ENCODE measurements at places on chromosomes 3 and 15.
A peak's percentile ranks its signal among the peaks of the same experiment; 100 is the strongest.

- DNase-seq = no peak
These were observed 8.4 kb downstream of the PIGB start for GRCh38 chr15:55327387-55327786.

- DNase-seq = no peak
These were observed 5.2 kb upstream of the NCKIPSD start for GRCh38 chr3:48690846-48691458.

- DNase-seq = no peak
These were observed 56.7 kb upstream of the PRR23C start for GRCh38 chr3:139101396-139101795.

- DNase-seq = no peak
These were observed 91.6 kb downstream of the NR2F2 start for GRCh38 chr15:96422125-96422524.

GRCh38 chr3:66299891-66300290 is 79.1 kb downstream of the SLC25A26 start:
- no peak for DNase-seq

GRCh38 chr15:50513001-50513400 is 33.5 kb downstream of the USP50 start:
- no peak for DNase-seq

- DNase-seq = no peak
These were observed 43.6 kb downstream of the C3orf20 start for GRCh38 chr3:14718539-14718938.

GRCh38 chr3:71487418-71487817 is 96.1 kb downstream of the FOXP1 start:
- no peak for DNase-seq

DNA sequence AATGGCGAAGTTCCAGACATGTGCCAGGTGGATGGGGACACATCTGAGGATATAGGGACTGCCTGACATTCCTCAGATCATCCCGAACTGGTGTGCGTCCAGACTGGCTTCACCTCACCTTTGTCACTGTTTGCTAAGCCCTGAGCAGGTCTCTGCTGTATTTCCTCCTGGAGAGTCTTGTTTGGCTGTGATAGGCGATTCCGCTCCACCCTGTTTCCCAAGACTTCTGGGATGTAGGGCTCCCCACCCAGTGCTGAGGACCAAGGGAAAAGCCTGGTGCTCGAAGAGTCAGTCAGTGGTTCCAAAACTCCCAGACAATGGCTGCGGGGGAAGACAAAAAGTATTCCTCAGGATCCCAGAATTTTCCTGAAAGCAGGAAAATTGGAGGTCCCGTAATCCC is 11.1 kb upstream of the FURIN start:
- DNase-seq = no peak

DNA sequence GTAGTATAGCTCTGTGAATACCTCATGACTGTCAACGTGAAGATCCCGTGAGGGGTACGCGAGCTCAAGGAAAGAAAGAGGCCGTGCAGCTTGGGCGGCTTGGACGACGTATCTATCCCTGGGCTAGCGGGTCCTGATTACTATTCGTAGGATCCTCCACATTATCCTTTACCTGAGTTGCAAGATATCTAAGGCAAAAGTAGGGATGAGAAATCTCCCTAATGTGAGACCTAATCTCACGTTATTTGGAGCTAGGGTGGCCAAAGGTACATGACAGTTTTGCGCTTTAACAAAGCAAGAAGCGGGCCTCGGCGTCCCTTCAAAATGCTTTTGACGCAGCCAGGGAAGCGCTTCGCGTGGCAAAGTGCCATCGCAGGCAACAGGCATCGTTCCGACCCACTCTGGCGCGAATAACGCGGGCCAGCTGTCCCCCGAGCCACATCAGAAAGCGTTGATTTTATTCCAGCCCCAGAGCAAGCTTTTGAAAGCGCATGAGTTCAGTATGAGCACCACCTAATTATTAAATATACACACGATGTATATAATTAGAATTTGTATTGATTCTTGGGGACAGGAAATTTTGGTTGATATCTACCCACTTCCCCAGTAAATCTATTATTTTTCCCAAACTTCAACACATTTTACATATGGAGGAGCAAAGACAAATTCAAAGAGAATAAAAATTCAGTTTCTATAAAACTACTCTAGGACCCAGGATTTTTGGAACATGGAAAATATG is 2.5 kb upstream of the EOMES start:
- no peak for DNase-seq

DNA sequence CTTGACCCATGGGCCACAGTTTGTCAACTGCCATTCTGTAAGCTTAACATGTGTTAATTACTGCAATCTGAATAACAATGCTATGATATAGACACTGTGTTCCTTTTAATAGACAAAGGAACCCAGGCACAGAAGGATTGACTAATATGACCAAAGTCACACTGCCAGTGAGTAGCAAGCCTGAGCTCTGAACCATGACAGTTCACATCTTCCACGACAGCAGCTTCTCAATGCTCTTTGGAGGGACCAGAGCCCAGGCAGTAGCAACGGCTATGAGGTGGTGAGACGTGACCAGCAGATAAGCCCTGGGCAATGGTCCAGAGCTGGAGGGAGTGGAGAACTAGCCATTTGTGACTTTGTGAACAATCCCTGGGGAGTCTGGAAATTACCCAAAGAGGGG is 19.4 kb downstream of the CA12 start:
- DNase-seq = no peak

- DNase-seq = no peak
These were observed 423.6 kb downstream of the OTOL1 start for GRCh38 chr3:161920196-161920595.

- DNase-seq = no peak
These were observed 35.0 kb upstream of the CAPN7 start for GRCh38 chr3:15171096-15171495.

DNA sequence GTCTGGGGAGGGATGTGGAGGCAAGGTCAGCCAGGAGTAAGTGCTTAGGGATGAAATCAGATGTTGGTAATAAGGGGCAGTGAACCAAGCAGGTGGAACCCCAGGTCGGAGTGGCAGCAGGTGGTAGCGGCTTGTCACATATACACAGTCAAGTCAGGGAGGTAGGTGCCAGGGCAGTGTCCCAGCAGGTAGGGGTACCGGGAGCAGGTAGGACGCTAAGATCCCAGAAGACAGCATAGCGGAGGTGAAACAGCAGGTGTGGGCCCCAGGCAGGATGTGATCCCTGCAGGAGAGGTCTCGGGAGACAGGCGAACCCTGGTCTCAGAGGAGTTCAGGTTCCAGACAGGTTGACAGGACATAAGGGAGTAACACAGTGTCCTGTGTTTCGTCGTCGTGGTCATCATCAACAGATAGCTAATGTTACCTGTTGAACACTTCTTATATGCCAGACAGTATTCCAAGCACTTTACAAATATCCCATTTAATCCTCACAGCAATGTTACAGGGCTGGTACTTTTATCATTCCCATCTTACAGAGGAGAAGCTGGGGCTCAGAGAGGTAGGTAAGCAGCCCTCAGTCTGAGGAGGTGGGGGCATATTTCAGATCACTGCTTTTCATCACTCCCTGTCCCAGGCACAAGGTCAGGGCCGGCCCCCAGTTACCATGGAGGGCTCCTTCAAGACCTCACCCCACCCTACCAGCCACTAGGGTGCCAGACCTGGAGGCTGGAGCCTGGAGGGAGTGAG is 241.6 kb downstream of the UACA start:
- DNase-seq = no peak

GRCh38 chr3:135990903-135991302 is 25.4 kb downstream of the PPP2R3A start:
- DNase-seq = no peak

DNA sequence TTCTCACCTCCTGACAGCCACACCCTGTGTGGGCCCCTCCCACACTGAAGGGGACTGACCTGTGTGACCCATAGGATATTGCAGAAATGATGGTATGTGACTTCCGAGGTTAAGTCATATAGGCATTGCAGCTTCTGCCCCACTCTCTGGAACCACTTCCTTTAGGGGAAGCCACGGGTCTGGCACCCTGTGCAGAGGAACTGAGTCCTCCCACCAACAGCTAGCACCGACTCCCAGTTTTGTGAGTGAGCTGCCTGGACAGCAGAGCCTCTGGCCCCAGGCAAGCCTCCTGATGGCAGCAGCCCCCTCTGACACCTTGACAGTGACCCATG is 24.6 kb upstream of the SLC6A6 start:
- DNase-seq = peak; percentile 5

- DNase-seq = no peak
These were observed 454.8 kb upstream of the CBLB start for GRCh38 chr3:106323586-106323985.

GRCh38 chr15:79520654-79521053 is 88.5 kb downstream of the MINAR1 start:
- no peak for DNase-seq

GRCh38 chr3:12952343-12953200 is 111.2 kb upstream of the RPL32 start:
- DNase-seq = no peak

GRCh38 chr15:64461721-64462162 is 1.4 kb downstream of the ZNF609 start:
- DNase-seq = peak; percentile 38

DNA sequence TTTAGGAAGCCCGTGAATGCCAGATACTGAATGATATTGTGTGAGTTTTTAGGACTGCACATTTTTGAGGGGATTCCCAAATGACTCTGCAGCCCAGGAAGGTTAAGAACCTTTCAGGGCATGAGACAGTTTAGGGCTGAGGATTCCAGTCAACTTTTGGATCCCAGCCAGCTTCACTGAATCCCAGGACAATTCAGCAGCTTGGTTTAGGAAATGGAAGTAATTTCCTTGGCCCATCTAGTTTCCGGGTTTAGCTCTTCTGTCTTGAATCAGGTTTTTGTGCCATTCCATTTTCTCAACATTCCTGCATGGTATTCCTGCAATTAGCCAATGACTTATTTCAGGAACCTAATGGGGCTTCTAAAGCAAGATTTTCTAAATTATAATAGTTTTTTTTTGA is 253.9 kb downstream of the LSAMP start:
- no peak for DNase-seq

DNA sequence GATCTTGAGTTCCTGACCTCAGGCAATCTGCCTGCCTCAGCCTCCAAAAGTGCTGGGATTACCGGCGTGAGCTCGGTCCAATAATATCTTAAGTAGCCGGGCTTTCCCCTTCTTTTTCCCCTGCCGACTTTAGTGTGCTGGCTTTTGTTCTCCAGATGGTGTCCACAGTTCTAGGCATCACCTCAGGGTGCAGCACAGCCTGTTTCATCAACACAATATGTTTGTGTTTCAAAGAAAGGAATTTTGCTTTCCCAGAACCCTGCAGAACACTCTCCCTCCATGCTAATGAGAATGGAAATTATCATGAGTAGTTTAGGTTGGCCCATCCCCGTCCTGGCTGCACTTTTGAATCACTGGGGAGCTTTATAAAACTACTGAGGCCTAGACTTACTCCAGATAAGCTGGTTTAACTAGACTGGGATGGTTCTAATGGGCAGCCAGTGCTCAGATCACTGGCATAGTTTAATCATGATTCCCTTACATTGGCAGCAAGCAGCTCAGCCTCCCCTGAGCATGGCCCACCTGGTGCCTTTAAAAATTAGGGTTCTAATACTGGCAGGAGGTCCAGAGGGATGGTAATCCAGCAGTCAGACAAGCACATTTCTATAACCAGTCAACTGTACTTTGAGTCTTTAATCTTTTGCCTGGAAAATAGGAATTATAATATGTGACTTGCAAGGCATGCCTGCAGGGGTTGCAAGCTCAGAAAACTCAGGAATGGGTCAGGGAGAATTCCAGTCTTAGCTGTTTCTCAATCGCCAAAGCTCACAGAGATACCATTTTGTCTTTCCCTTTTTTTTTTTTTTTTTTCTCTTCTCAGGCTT is 127.6 kb upstream of the RASGRP1 start:
- no peak for DNase-seq

DNA sequence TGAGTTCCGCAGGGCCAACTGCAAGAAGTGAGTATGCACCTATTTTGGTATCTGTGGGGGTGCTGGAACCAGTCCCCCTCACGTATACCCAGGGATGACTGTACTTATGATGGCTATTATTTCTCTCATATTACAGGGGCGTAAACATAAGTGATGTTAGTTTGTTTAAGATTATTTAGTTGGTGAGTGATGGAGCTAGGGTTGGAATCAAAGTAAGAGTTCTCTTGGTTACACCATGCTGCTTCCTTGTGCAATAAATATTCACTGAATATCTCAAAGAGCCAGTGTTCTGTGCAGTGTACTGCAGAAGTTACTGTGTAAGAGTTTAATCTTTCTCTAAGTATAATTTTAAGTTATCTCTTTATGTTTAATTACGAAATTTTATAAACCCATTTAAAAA is 12.8 kb upstream of the UTS2B start:
- no peak for DNase-seq

DNA sequence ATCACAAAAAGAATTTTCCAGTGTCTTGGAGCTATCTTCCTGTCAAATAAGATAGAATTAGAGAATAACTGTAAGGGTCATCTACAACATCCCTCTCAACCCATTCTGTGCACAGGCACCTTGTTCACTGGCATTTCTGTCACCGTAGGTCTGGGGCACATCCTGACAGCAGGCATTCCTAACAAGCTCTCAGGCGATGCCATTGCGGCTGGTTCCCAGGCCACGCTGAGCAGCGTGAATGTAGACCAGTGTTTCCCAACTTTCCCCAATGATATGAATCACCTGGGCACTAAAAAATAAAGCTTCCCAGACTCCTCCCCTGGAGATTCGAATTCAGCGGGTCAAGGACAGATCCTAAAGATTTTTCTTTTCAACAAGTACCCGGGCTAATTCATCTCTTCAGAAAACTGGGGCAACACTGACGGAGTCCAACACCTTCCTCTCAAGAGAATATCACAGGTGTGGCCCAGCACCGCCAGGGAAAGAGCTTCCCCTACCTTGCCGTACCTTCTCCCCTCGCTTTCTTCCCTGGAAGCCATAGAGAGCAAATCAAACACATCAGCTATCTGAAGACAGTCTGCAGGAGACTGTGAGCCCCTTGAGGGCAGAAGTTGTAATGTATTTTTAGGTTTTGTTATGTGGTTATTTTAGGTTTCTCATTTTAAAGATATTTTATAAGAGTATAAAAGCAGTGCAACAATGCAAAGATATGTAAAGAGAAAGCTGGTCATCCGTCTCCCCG is 143.4 kb downstream of the LIPC start:
- DNase-seq = no peak

DNA sequence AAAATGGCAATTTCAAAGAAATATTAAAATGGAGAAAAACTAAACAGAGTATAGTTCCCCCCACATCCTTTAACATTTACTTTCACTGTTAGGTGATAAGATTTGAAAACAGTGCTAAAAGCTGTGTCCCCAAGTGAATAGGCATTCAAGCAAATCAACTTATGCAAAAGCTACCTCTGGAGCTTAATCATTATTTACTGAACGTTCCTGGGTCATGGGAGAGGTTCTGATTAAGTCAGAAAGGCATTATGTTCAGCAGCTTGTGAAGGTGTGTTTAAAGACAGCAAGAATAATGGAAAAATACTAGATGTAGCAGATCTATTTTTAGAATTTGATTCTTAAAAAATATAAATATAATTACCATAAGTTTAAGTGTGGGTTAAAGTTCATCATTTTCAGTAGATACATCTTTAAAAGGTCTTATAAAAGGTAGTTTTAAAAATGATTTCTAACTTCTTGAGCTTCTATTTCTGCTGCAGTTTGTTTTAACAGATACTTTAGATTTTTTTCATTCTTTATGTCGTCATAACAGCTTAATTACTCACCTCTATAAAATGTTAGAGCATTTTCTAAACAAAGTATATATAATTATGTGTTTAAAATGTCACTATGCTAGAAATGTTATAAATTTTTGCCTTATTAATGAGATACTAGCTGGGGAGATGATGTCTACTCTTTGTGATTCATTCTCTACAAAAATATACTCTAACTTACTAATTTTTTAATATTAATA is 127.9 kb downstream of the MITF start:
- no peak for DNase-seq

- no peak for DNase-seq
These were observed 176.2 kb upstream of the GOLIM4 start for GRCh38 chr3:168271932-168272331.
